Foreskin fibroblast (primary cell): ENCODE measurements at places on chromosomes 6 and 20.

DNA sequence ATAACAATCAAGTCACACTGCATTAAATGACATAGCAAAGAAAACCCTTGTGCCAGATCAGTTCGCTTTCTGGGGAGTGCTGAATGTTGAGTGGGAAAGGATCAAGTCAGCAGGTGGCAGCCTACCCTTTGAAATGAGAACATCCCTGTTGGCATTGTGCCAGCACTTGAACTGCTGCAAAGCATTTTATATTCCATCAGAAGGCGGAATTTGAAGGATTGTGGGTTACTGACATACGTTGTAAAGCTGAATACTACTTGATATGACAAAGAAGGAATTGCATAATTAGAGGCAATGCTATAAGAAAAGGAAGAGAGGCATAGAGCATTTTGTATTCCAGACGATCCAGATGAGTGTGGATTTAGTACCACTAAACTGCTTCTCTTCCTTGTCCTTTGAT is 26.5 kb downstream of the BCKDHB start:
- DNase-seq = peak; percentile 80

GRCh38 chr6:41122918-41123317 is 31.2 kb downstream of the TREML1 start:
- DNase-seq = no peak

GRCh38 chr6:111739257-111739696 is 133.6 kb upstream of the TRAF3IP2 start:
- no peak for DNase-seq

- DNase-seq = no peak
Measured at GRCh38 chr20:37837924-37838323, 65.0 kb upstream of the VSTM2L start.

DNA sequence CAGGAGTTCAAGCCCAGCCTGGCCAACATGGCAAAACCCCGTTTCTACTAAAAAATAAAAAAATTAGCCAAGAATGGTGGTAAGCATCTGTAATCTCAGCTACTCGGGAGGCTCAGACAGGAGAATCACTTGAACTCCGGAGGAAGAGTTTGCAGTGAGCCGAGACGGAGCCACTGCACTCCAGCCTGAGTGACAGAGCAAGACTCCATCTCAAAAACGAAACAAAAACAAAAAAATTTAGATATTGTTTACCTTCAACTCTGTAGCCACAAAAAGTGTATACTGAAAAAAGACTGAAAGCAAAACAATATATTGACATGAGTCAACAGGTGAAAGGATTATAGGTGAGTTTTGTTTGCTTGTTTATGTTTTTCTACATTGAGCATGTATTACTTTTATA is 30.6 kb upstream of the TAB2 start:
- DNase-seq = no peak

GRCh38 chr6:32680055-32680454 is 13.6 kb upstream of the HLA-DQB1 start:
- no peak for DNase-seq

DNA sequence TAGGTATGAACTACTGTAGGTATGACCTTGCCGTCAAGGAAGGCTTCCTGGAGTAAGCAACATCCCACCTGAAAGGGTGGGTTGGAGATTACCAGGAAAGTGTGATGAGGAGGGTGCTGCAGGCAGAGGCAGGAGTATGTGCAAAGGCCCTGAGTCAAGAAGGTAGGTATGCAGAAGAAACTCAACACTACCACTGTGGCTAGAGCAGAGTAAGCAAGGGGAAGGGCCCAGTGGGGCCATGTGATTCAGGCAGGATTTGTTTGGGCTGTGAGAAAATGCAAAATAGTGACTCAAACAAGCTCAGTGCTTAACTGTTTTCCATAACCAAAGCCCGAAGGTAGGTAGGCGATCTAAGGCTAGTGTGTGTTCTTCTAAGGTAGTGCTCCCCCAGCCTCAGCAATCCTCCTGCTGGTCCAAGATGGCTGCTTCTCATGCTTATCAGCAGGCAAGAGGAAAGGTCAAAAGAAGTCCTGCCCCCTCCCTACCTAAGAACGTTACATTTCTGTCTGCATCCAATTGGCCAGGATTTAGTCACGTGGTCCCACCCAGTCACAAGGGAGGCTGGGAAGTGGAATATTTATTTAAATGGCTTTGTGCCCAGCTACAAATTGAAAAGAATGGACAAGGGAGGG is 36.2 kb upstream of the HMGA1 start:
- DNase-seq = no peak

DNA sequence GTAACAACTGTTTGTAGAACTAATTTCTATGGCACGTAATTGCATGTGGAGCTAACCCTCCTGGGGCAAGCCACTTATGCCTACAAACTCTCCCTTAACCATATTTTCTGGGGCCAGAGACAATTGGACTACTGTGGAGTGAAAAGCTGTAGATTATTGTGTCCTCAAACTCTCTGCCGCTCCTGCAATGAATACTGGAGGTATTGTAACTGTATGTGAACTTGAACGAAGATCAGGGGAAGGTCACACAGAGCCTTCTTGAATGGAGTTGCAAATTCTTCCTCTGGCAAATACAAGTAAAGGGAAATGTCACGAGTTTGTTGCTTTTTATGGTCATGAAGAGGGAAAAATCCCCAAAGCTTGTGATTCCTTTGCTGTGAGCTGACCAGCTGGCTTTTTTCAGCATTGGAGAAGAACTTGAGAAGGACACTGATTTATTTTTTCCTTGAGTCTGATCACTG is 18.2 kb downstream of the AKAP12 start:
- DNase-seq = peak; percentile 53

DNA sequence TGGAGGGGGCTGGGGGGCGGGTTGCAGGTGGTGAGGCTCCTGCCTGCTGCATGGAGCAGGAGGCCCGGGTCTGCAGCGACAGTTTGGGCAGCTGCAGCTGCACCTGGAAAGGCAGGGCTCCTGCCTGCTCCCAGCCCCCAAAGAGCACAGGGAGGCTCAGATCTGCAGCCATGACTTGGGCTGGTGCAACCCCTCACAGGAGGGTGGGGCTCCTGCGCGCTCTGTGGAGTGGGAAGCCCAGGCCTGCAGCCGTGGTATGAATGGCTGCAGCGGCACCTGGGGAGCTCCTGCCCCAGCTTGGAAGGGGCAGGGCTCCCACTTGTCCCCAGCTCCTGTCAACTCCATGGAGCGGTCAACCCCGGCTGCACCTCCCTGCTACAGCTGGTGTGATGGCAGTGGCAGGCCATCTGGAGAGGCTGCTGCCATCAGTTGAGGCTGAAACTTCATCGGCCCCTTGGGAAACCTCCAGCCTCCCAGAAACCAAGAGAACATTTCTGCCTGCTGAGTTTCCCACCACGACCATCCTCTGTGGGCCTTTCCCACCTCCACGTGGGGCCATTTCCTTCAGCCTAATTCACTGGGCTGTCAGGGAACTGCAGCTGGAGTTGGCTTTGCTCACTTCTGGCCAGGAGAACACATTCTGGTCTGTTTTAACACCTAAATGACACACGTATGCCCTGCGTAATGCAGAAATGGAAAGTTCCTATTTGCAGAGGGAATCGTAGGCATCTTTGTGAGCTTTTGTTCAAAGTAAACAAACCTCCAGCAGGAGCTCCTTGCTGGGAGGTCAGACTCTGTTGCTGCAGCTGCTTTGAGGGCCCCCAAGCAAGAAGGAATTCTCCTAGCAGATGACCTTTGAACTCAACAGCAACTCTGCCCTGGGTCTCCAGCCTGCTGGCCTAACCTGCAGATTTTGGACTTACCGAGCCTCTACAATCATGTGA is 429.0 kb downstream of the PREX1 start:
- no peak for DNase-seq

GRCh38 chr20:16955971-16956370 is 207.8 kb downstream of the OTOR start:
- DNase-seq = no peak

DNA sequence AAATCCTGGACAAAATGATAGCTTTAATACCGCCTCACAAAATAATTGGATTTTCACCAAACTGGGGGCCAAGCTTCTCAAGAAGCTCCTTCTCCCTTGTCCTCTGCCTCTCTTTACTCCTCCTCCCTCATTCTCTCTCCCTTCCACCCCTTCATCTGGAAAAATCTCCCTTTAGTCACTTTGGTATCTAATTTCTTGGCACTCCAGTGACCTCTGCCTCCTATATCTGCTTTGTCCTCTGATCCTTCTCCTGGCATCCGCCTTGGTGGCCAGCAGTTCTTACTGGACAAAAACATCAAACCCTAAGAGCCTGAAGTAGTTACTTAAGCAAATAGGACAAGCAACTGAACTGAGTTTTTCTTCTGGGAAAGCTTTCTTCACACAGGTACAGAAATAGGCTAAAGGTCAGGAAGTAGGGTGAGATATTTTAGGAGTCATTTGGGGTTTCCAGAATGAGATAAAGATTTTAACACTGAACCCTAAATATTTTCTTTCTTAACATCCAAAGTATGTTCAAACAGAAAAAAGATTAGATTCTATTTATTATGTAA is 220.7 kb downstream of the ARHGAP18 start:
- DNase-seq = no peak
